ENCODE measurements at places on chromosomes 5 and 9.
A peak's percentile ranks its signal among the peaks of the same experiment; 100 is the strongest.

DNA sequence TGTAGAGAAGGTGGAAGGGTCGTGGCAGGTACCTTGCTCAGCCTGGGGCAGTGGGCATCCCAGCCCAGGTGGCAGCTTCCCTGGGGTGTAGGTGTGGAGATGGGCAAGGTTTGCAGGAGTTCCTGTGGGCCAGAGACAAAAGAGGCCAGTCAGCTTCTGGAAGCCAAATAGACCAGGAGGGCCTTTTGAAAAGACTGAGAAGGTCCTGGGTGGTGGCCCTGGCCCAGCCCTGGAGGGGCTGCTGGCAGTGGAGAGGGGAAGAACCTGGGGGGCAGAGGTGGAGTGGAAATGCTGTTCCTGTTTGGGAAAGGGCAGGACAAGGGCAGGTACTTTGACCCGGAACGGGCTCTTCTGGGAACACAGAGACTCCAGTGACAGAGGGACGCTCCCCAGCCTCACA is 7.0 kb upstream of the IL3 start:
- DNase-seq = no peak

- DNase-seq = no peak
Observed at GRCh38 chr9:36007852-36008251, 28.9 kb upstream of the RECK start.

DNA sequence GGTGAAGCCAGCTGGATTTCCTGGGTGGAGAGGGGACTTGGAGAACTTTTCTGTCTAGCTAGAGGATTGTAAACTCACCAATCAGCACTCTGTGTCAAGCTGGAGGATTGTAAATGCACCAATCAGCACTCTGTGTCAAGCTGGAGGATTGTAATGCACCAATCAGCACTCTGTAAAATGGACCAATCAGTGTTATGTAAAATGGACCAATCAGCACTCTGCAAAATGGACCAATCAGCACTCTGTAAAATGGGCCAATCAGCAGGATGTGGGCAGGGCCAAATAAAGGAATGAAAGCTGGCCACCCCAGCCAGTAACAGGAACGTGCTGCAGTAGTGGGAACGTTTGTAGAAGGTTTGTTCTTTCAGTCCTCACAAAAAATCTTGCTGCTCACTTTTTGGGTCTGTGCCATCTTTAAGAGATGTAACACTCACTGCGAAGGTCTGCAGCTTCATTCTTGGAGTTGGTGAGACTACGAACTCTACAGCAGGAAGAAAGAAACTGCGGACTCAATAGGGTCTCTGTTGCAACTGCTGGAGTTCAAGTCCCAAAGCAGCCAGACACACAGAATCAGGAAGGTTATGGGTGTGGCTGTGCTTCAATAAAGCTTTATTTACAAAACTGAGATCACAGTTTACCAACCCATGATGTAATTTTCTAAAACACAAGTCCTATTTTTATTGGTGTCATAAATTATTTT is 145.7 kb upstream of the ERCC6L2 start:
- no peak for DNase-seq

DNA sequence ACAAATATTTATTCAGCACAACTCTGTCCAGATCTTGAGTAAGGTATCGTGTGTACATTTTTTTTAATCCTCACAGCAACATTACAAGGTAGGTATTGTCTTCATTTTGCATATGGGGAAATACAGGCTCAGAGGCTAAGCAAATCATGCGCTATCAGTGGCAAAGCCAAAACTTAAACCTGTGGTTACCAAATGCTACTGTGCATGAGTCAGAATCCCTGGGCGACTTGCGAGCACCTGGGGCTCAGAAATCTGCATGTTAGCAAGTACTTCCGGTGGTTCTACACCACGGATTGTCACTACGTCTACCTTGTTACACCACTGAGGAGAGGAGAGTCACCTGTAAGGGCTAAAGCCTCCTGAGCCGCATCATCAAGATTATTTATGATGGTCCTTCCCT is 21.3 kb downstream of the C5orf58 start:
- DNase-seq = no peak

GRCh38 chr9:131319486-131319885 is 30.0 kb downstream of the PLPP7 start:
- DNase-seq = no peak

DNA sequence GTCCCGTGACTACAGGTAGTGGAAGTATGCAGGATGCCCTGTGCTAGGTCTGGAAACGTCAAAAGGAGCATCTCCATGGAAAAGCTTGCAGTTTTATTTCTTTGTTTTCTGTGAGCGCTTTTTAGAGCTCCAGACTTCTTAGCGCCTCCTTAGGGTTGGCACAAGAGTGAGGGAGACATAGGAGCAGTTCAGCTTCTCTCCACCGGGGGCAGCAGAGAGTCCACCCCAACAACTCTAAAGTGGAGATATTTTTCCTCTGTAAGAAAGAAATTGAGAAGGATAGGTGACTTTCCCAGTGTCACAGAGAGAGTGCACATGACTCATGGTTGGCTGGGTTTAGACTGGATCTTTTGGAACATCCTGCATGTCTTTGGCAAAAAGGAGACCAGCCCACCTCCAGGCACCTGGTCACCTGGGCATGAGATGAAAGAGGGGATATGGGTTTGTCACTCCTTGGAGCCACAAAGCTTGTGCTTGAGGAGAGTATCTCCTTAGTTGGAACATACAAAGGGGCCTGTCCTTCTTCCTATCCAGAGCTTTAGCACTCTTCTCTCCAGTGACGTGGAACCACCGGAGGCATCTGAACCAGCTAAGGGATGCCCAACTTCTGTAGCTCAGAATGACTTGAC is 637.7 kb downstream of the SEMA5A start:
- DNase-seq = peak; percentile 4

- no peak for DNase-seq
Observed at GRCh38 chr9:29773676-29774075, 2200.4 kb upstream of the C9orf72 start.

- DNase-seq = no peak
Observed at GRCh38 chr9:27386571-27387091, 89.7 kb upstream of the EQTN start.

DNA sequence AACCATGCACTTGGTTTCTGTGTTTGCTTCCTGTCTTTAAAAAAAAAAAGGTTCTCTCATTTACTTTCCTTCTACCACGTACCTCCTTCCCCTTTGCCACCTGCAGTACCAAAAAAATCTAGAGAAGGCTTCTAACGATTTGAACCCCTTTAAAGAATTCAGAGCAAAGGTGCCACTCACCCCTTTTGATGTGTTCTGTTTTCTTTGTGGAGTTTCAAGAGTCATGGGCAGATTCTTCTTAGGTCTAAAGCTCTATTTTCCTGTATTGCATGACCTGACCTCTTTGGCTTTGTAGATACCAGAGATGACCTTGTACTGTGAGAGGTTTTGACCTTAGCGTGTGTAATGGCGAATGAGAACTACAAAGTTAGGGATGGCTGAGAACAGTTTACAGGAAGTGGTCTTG is 29.0 kb downstream of the TXNDC8 start:
- DNase-seq = no peak

- no peak for DNase-seq
Observed at GRCh38 chr5:32027717-32028458, 146.2 kb downstream of the GOLPH3 start.

GRCh38 chr5:109880907-109881685 is 191.4 kb downstream of the MAN2A1 start:
- no peak for DNase-seq

DNA sequence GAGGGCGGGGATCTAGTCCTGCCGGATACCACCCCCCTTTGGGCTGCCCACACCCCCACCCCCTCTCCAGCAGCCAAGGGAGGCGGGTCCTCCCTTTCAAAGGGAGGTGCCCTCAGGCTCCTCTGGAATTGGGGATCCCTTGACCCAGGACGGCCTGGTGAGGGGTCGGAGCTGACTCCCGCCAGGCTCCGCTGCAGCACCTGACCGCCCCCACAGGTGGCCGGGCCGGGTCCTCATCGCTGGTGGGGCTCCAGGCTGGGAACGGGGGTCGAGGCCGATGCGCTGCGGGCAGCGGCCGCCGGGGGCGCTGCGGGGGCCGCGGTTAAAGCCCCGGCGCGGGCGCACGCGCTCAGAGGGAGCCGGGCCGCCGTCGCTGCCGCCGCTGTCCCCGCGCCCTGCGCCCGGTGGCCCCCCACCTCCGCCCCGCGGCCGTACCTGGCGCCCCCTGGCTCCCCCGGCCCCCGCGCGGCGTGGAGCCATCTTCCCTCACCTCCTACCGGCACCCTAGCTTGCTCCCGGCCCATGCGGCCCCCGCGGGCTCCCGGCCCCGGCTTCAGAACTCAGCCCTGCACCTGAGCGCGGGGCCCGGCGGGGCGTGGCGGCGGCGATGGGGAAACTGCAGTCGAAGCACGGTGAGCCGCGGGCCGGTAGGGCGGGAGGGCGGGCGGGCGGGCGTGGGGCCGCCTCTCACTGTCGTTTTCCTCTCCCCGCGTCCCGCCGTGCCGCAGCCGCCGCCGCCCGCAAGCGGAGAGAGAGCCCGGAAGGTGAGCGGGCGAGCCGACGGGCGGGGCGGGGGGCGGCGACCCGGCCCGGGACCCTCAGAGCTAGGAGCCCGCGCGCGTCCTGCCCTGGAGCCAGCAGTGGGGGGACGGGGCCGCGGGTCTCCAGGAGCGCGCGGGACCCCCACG is at the start of gene NKD2:
Gene NKD2, plus strand, starts transcription at position 352 of the 908 bp plus-strand sequence. Its CDS starts 256 bp downstream, at position 608.
- no peak for DNase-seq

DNA sequence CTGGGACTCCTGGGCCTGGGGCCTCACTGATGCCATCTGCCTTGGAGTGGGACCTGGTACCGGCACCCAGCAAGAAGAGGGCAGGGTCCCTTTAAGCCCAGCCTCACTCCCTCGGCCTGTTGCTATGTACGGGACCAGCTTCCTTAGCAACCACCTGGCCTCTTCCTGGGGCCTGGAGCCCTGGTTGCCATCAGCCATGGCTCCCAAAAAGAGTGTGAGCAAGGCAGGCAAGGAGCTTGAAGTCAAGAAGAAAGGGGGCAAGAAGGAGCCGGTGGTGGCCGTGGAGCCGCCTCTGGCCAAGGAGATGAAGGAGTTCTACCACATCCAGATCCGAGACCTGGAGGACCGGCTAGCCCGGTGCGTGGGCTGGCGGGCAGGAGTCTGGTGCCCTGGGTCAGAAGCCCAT is at the start of gene CFAP157:
Gene CFAP157, plus strand, starts transcription at position 153 of the 406 bp plus-strand sequence. Its CDS starts 44 bp downstream, at position 197.
- DNase-seq = no peak

GRCh38 chr5:122727112-122727541 is 47.8 kb upstream of the SNX2 start:
- DNase-seq = no peak

DNA sequence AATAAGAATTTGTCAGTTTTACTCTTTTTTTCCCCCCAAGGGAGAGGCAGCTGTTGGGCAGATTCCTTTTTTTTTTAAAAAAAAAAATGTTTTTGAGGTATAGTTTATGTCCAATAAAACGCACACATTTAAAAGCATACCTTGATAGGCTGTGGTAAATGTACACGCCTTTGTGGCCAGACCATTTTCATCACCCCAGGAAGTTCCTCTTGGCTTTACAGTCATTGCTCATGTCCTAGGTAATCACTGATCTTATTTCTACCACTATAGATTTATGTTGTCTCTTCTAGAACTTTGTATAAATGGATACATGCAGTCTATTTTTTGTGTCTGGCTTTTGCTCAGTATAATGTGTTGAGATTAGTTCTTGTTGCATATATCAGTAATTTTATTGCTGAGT is 9.8 kb downstream of the SUB1 start:
- DNase-seq = no peak

DNA sequence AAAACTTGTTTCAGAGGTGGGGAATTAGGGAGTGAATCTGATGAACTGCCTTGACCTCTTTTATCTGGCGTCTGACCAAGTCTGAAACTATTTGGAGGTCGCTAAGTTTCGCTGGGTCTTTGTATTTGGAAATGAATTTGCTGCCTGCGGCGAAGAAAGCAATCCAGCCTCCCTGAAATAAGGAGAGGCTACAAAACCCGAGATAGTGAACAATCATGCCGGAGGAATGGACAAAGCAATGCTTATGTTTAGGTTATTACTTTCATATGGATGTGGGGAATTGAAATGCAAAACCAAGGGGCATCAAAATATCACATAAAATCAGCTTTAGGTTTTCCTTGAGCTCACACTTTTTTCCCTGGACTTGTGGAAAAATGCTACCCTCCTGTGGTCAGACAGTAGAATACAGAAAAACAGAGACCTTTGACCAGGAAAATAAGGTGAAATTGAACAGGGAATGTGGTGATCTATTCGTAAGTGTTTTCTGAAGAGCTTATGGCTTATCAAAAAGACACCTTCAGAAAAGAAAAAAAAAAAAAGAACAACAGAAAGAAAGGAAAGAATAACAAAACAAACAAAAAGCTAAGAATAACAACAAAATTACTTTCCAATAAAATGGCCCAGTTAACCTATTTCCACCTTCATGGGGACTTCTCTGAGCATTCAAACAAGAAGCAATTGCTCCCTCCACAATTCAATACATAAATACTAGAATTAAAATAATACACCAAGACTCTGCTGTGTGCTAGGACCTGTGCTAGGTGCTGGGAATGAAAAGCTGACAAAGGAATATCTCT is 68.6 kb upstream of the DPYSL3 start:
- no peak for DNase-seq

GRCh38 chr5:94420885-94421284 is 197.5 kb downstream of the KIAA0825 start:
- no peak for DNase-seq

DNA sequence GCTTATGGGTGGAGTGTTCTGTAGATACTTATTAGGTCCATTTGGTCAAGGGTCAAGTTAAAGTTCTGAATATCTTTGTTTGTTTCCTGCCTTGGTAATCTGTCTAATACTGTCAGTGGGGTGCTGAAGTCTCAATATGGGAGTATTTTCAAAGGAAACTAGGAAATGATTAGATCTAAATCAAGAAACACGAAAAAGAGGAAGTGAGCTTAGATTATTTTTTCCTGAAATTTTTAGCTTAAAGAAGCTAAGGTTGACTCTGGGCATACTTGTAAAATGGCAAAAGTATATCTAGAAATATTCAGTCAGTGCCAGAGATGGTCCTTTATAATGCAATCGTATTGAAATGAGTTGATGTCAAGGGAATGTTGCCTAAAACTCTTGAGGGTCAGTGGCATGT is 313.5 kb downstream of the ICE1 start:
- DNase-seq = no peak

DNA sequence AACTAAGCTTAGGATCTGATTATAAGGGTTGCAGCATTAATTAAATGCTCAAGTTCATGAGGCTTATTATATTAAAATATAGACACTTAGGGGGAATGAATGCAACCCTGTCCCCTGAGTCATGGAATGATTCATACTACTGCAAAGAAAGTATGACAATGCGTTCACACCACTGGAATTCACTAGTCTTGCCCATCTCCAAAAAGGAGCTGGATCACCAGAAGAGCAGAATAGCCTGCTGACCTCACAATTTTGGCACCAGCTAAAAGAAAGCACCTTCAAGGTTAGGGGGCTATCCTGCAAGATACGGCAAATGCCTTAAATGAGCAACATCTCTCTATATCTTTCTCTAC is 32.0 kb upstream of the TMED7 start:
- no peak for DNase-seq

DNA sequence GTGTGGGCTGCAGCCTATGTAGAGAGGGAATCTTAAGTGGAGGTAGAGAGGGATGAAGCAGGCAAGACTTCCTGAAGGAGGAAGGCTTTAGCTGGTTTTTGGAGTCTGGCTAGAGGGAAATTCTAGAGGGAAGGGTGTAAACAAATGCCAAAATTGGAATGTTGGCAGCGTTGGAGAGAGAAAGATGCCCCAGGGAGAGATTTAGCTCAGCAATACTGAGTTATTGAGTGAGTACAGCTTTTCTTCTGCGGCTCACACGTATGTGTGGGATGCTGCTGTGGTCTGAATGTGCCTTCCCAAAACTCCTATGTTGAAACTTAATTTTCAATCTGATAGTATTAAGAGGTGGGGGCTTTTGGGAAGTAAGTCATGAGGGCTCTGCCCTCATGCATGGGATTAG is 24.5 kb upstream of the GLRA1 start:
- DNase-seq = no peak
